ENCODE measurements at places on chromosomes 11 and 22.
A peak's percentile ranks its signal among the peaks of the same experiment; 100 is the strongest.

DNA sequence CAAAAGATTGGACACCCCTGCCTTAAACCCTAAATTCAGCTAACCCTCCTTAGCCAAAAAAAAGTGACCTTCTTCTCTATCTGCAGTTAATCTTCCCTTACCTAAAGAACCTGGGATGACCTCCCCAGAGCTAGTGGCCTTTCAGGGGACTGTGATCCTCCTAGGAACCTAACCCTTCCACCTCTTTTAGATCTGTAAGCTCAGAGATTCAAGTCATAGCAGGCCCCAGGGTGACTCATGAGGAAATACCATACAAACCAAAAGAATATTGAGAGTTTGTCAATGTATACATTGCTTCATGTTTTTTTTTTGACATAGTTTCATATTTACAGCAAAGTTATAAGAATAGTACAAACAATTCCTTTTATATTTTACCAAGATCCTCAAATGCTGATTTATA, 38.3 kb upstream of the CXCR5 start:
- DNase-seq: no peak

GRCh38 chr22:29769723-29770321, 2.7 kb downstream of the UQCR10 start:
- DNase-seq: no peak

GRCh38 chr11:67311051-67311555, 7.8 kb downstream of the SSH3 start:
- DNase-seq: no peak

- no peak for DNase-seq
These were observed 554.6 kb upstream of the ANO3 start for GRCh38 chr11:25777343-25777742.

- DNase-seq: no peak
These were observed 245.6 kb downstream of the BLID start for GRCh38 chr11:121870206-121871045.

GRCh38 chr22:35314161-35314942, 14.7 kb downstream of the TOM1 start:
- DNase-seq: peak; percentile 35

- DNase-seq: no peak
These were observed 6.7 kb upstream of the DNAJB13 start for GRCh38 chr11:73944085-73944484.

GRCh38 chr11:83438438-83438837, 152.3 kb upstream of the CCDC90B start:
- DNase-seq: no peak

GRCh38 chr11:111312076-111312475, 13.7 kb downstream of the POU2AF3 start:
- no peak for DNase-seq

DNA sequence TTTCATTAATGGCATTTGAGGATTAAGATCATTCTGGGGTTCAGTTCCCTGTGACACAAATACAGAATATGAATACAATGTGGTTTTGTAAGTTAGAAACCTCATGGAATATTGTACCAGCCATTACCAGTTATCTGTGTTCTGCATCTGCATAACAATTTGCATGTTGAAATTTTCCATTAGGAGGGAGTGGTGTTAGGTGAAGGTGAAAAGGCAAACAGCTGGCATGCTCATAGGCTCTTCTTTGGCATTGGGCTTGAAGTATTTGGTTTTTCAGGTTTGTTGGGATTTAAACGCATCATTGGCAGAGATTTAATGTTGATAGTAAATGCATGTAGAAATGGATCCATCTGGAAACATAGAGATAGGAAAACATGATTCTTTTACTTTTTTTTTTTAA, 18.6 kb downstream of the RTN3 start:
- no peak for DNase-seq

GRCh38 chr11:115193914-115194801, 310.1 kb downstream of the CADM1 start:
- DNase-seq: no peak

DNA sequence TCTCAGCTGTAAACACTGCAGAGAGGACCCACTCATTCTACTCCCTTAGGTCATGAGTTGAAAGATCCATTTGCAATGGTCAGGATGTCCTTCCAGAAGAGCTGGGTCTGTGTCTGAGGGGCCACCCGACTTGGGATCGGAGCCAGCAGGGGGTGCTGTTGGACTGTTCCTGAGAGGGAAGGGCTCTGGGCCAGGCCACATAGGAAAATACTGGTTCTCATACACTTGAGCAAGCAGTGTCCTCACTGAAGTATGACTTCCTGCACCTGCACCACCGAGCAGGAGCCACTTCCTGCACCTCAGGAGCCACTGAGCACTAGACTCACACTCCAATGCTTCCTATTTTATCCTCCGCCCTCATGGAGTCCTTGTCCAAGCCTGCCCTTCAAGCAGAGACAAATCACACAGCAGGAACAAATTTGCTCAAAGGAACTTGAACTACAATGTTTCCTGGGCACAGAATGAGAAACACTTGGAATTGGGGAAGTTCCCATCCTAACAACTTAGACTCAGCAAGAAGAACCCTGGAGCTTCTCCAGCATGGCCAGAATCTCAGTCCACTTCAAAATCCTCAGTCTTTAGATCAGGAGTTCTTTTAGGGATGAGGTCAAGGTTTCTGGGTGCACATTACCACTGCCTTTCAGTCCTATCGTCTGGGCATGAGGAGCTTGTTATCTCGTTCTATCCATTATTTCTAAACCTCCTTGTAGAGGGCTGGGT, 36.6 kb upstream of the VPREB1 start:
- DNase-seq: peak; percentile 62

DNA sequence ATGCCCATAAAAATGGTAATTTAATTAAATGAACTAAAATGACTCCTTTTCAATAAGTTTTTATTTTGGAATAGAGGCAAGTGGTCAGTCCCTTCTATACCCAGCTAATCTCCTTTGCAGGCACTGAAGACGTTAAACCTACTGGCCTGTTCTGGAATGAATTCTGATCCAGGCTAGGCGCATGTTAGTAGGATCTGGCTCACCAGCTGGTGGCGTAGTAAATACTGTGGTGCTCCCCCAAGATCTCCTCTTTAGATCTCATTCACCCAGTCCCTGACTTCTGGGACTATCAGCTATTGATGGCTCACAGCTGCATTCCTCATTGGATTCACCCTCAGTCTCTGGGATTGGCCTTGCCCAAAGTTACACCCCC, 173.7 kb upstream of the DDI1 start:
- no peak for DNase-seq

Data from right hindlimb (tissue), 1 donor.